Activated CD4-positive, alpha-beta T cell treated with anti-CD3 and anti-CD28 coated beads, Interleukin-2, amount 10 ng/mL, durations not matched to agents 24 days and 14 days (primary cell): ENCODE measurements at places on chromosomes 16 and 17. TPM values are rescaled to one million over a fixed set of nuclear protein-coding genes. Genes with fewer than 3 reads are reported as not detected.

Gene P2RX1
- total RNA-seq: 0.47 and 0.78 TPM in 2 replicates

GRCh38 chr17:57412520-57413096 is 156.3 kb downstream of the MSI2 start:
- no peak for DNase-seq
- H3K27ac ChIP-seq: no peak overlapping the region
- H3K27me3 ChIP-seq: no peaks in the 10 kb centered on the region

DNA sequence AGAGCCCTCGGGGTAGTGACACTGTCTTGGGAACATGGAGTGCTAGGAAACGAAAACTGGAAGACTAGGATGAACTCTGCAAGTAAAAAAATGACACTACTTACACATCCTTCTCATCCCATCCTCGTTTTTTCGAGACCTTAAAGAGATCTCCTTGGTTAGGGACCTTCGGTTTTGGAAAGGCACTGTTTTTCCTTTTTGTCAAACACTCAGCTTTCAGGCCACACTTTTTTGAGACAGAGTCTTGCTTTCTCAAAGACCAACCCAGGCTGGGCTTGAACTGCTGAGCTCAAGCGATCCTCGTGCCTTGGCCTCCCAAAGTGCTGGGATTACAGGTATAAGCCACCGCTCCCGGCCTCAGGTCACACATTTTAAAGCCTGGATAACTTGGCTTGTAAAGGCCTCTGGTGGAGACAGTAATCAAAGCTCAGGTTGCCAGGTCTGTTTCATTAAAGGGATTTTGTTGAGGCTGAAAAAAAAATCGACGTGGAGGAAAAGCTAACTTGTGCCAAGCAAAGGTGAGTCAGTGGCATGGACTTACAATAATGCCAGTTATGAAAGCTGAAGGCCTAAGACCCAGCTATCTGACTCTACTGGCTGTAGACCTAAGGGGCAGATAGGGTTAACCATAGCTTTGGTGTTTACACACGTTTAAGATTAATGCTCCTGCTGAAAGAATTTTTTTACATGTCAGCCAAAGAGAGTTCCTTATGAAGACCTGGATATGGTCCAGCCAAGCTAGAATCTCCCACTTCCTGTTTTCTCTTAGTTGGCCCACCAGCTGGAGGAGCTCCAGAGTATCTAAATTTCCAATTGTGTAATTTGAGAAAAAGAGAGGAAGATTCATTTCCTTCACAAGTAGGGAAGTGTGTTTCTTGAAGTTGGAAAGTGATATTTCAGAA is 823 bp downstream of the NBR1 start:
- no peak overlapping the region for H3K27ac ChIP-seq
- peak; percentile 72 for DNase-seq
- H3K27me3 ChIP-seq: no peaks in the 10 kb centered on the region

DNA sequence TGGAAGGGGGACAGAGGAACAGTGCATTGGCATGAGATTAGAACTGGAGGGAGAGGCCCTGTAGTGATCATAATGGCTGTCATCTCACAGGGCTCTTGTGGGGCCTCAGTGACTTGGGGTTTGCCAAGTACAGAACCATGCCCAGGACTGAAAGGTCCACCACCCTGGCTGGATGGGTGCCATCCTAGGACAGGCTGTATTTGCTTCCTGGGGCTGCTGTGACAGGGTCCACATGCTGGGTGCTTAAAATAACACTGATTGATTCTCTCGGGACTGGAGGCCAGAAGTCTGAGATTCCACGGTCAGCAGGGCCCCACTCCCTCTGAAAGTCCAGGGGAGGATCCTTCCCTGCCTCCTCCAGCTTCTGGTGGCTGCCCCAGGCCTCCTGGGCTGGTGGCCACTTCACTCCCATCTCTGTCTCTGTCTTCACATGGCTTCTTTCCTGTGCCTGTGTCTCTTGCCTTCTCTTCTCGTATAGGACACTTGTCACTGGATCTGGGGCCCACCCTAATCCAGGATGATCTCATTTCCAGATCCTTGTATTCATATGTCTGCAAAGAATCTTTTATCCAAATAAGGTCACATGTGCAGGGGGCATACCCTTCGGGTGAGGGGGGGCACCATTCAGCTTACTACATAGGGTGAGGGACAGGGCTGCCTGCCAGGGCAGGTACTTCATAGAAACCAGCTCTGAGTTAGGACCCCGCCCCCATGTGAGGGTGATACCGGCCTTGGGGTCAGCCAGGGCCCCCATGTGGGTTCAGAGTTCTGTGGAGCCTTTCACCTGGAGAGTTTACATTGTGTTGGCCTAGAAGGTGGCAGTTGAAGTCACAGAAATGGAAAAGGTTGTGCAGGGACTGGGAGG is 52.6 kb downstream of the USP22 start:
- no peaks in the 10 kb centered on the region for H3K27me3 ChIP-seq
- no peak overlapping the region for H3K4me3 ChIP-seq
- no peak for DNase-seq
- H3K36me3 ChIP-seq: no peaks in the 10 kb centered on the region
- peaks cover 2% of the 10 kb centered on the region for H3K4me1 ChIP-seq

DNA sequence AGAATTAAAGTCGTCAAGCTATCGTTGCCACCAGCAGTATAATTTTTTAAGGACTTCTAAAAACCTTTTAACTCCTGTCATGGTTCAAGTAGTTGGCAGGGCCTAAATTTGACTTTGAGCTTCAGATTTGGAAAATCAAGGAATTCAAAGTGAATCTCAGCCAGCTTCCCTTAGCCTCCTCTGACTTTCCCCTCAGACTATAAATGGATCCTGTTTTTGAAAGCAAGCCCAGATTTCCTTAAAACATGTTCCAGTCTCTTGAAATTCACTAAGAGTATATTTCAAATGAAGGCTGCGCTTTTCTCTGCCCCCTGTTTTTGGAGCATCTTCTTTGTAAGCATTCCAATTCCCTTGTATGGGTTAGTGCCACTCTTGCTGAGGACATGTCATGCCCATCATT is 101.8 kb upstream of the CDH8 start:
- no peak overlapping the region for H3K27ac ChIP-seq
- no peaks in the 10 kb centered on the region for H3K4me1 ChIP-seq
- H3K27me3 ChIP-seq: no peaks in the 10 kb centered on the region
- no peak overlapping the region for H3K4me3 ChIP-seq

DNA sequence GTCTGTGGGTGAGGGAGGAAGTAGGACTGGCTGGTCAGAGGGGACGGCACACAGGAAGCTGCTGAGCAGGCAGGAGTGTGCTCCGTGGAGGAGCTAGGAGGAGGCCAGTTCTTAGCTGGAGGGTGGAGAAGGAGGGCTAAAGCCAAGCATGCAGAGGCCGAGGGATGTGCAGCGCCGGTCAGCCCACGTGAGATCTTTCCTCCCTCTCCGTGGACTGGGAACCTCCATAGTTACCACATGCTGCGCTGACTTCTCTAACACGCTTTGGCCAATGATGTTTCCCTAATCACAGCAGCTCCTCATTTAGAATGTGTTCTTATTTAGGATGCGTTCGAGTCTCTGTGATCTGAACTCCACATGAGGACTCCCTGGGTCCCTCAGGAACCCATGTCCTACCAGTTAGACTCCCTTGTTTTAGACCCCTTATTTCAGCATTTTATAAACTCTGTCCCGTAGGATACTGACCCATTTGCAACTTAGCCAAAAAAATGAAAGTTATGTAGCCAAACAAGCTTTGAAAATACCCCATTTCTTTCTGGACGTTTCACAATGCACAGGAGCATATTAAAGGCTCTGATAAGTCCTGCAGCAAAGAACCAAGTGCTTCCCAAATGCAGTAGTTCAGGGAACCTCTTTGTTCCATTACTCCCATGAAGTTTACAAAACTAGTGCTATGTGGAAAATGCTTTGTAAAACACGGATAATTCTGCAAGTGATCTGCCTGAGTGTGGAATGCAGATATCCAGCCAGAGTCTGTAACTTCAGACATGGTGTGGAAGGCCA is 51.4 kb downstream of the IRF8 start:
- no peak overlapping the region for H3K4me3 ChIP-seq
- peaks cover 36% of the 10 kb centered on the region for H3K4me1 ChIP-seq
- no peaks in the 10 kb centered on the region for H3K36me3 ChIP-seq
- no peak for DNase-seq

- no peaks in the 10 kb centered on the region for H3K27me3 ChIP-seq
- DNase-seq: peak; percentile 80
- peak overlapping the region; percentile 84 for H3K4me3 ChIP-seq
- H3K36me3 ChIP-seq: peaks cover 49% of the 10 kb centered on the region
Observed at GRCh38 chr16:70250748-70251628, 752 bp downstream of the EXOSC6 start.

- H3K4me3 ChIP-seq: peak overlapping the region; percentile 80
- peaks cover 69% of the 10 kb centered on the region for H3K27me3 ChIP-seq
- H3K36me3 ChIP-seq: no peaks in the 10 kb centered on the region
- DNase-seq: no peak
- peak overlapping the region; percentile 20 for H3K27ac ChIP-seq
- H3K4me1 ChIP-seq: peaks cover 7% of the 10 kb centered on the region
Observed at GRCh38 chr17:38606646-38607611, 1.2 kb upstream of the SRCIN1 start.

DNA sequence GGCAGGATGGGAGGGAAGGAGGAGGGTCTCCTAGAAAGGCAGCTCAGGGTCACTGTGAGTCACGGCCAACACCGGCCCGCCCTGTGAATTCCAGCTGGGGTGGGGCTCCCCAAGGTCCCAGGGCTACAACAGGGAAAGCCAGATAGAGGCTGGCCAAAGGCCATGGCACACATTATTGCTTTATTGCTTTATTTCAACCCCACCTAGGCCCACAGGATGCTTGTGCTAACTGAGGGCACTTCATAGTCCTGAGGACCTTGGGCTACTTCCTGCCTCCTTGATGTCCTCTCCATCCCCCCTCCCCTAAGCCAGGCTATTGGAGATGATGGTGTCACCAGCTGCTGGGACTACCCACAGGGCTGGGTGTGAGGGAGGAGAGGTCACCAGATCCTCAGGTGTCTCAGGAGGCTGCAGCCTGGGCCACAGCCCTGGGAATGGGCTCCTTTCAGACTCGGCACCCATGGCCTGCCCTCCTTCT is 26.1 kb downstream of the LRRC75A start:
- no peak overlapping the region for H3K4me3 ChIP-seq
- DNase-seq: no peak
- no peak overlapping the region for H3K27ac ChIP-seq
- no peaks in the 10 kb centered on the region for H3K27me3 ChIP-seq
- peaks cover 2% of the 10 kb centered on the region for H3K36me3 ChIP-seq
- peaks cover 2% of the 10 kb centered on the region for H3K4me1 ChIP-seq

DNA sequence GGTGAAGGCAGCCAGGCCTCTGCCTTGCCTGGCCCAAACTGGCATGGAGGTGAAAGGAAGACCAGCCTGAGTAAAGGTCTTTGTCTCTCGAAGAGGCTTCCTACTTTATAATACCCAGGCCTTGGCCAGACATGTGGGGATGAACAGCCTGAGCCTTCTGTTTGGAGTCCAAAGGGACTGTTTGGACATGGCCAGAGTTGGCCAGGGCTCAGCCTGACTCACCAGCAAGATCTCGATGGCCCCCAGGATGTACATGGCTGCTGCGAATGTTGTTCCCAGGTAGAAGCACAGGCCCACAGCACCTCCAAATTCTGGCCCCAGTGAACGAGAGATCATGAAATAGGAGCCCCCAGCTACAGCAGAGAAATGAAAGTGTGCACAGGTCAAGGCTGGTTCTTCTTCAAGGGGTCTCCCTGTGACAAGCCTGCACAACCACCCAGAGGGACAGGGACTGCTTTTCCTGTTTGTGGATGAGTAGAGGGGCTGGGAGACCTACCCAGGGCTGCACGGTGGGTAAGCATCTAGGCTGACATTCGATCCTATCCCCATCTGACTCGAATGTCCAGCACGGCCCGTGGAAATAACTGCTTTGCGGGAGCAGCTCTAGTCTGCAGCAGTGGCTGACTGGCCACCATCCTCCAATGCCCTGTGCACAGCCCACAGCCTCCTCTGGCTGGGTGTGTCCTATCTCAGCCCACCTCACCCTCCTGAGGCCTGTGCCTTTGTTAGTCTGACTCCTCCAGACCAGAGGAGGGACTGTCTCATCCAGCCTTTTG is 10.7 kb upstream of the LCAT start:
- no peak for DNase-seq
- peaks cover 20% of the 10 kb centered on the region for H3K36me3 ChIP-seq
- peaks cover 4% of the 10 kb centered on the region for H3K4me1 ChIP-seq
- H3K4me3 ChIP-seq: no peak overlapping the region
- no peak overlapping the region for H3K27ac ChIP-seq

GRCh38 chr17:36496018-36496789 is 9.7 kb downstream of the ZNHIT3 start:
- H3K27me3 ChIP-seq: no peaks in the 10 kb centered on the region
- H3K36me3 ChIP-seq: peaks cover 60% of the 10 kb centered on the region
- peaks cover 2% of the 10 kb centered on the region for H3K4me1 ChIP-seq
- no peak for DNase-seq

DNA sequence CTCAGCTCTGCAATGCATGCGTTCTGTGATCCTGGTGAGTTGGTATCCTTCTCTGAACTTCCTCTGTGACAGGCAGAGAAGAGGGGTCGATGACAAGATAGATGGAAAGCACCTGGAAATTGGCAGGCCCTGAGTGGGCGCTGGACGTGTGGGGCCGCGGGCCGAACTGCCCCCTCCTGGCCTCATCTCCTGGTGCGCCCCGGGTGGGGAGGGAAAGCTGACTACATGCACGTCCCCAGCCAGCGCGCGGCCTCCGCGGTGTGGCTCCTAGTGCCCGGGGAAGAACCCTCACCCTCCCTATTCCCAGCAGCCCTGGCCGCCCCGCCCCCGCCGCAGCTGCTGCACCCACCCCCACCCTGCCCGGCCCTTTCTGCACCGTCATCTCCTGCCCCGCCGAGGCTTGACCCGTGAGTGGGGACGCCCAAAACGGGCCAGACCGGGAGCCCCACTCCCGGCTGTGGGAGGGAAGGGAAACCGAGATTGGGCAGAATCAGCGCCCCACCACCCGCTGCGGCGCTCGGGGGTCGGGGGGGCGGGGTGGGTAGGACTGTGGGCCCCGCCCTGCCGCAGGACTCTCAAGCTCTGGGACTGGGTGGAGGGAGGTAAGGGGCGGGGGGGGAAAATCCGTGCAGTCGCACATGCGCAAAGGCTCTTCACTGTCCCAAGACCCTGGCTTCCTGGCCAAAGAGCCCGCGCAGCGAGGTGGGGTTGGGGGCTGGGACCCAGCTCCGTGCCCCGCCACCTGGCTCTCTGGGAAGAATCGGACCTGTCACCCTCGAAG is at the start of gene NOL3:
Gene NOL3, plus strand, starts transcription at position 371 of the 781 bp plus-strand sequence.
- peaks cover 61% of the 10 kb centered on the region for H3K4me1 ChIP-seq
- H3K27me3 ChIP-seq: peaks cover 8% of the 10 kb centered on the region

Gene SPECC1
- 6.0 and 6.4 TPM in 2 replicates for total RNA-seq

DNA sequence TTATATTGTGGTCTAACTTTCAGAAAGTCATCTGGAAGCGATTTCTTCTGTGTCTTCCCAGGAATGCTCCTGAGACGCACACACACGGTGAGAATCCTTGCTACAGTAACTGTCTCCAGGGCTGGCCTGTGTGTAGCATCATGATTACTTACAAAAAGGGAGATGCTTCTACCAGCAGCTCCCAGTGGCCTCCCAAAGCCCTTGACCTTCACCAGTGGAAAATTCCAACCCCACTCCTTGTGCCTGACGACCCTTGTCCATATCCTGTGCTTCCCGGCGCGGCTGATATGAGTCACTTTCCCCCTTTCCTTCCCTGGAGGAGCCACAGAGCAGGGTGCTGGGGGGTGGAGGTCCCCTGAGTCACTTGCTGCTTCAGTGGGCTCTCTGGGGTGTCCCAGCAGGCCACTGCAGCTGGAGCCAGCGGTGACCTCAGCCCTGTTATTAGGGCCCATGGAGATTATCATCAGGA is 22.1 kb upstream of the NAT9 start:
- no peaks in the 10 kb centered on the region for H3K4me1 ChIP-seq
- no peak for DNase-seq
- peaks cover 25% of the 10 kb centered on the region for H3K36me3 ChIP-seq
- H3K27me3 ChIP-seq: no peaks in the 10 kb centered on the region
